ENCODE measurements at places on chromosomes 1 and 21. TPM values are rescaled to one million over a fixed set of nuclear protein-coding genes. Genes with fewer than 3 reads are reported as not detected.

- H3K36me3 ChIP-seq, result no peaks in the 10 kb centered on the region
- H3K27ac ChIP-seq, result peak overlapping the region; percentile 69
- peak; percentile 93 for DNase-seq
- no peak overlapping the region for H3K4me3 ChIP-seq
- peaks cover 32% of the 10 kb centered on the region for H3K27me3 ChIP-seq
These were observed 54.5 kb downstream of the PAPPA2 start for GRCh38 chr1:176517484-176517883.

DNA sequence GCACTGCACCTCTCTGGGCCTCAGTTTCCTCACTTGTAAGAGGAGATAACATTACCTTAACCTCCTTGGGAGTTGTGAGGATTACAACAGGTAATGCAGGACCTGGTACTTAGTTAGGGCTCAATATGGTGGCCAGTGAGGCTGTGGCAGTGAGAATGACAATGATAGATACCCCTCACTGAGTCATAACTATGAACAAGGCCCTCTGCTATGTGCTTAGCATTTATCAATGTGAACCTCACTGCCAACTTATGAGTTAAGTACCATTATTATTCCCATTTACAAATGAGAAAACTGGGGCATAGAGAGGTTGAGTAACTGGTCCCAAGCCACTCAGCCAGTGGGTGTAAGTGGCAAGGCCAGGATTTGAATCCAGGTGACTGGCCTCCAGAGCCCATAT, 64.4 kb downstream of the HMGB4 start:
- H3K27ac ChIP-seq, result no peak overlapping the region
- H3K4me3 ChIP-seq, result no peak overlapping the region
- no peaks in the 10 kb centered on the region for H3K36me3 ChIP-seq
- H3K4me1 ChIP-seq, result no peaks in the 10 kb centered on the region
- H3K27me3 ChIP-seq, result no peaks in the 10 kb centered on the region
- no peak for DNase-seq

DNA sequence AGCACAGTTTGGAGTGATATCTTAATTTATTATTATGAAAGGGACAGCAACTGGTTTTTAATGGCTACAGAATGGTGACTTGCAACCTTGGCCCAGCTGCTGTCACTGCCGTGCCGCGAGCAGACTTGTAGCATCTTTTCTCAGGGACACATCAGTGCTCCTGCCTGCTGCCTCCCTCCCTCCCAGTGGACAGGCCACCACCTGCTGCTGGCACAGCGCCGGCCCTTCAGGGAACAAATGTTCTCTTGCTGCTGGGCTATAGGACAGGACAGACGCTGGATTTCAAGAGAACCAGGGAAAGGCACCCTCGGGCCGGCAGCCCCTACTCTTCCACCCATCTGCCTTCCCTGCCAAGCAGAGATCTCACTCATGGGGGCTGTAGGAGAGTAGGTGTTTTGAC, 413.8 kb upstream of the NFIA start:
- DNase-seq, result no peak
- H3K27me3 ChIP-seq, result no peaks in the 10 kb centered on the region
- no peak overlapping the region for H3K27ac ChIP-seq
- H3K4me1 ChIP-seq, result no peaks in the 10 kb centered on the region
- H3K4me3 ChIP-seq, result no peak overlapping the region

GRCh38 chr1:205561501-205562203, 57.2 kb downstream of the CDK18 start:
- no peak overlapping the region for H3K4me3 ChIP-seq
- peaks cover 71% of the 10 kb centered on the region for H3K27me3 ChIP-seq
- H3K4me1 ChIP-seq, result no peaks in the 10 kb centered on the region
- no peak overlapping the region for H3K27ac ChIP-seq
- no peak for DNase-seq

DNA sequence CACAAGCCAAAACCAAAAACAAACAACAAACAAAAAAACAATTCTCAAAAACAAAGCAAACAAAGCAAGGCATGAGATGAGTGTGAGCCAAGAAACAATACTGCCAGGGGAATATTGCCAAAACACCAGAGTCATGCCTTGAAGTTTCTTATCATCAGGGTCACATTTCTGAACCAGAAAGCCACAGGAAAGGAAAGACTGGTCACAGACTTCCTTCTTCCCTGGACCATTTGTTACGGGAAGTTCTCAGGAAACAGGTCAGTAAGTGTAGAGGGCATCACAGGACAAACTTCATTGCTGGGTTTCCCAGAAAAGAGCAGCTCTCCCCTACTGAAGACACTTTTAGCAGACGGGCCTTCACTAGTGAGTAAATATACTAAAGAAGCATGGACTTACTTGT, 191.2 kb downstream of the GABPA start:
- no peak overlapping the region for H3K27ac ChIP-seq
- no peak overlapping the region for H3K4me3 ChIP-seq
- DNase-seq, result no peak
- peaks cover 6% of the 10 kb centered on the region for H3K36me3 ChIP-seq
- H3K4me1 ChIP-seq, result no peaks in the 10 kb centered on the region

DNA sequence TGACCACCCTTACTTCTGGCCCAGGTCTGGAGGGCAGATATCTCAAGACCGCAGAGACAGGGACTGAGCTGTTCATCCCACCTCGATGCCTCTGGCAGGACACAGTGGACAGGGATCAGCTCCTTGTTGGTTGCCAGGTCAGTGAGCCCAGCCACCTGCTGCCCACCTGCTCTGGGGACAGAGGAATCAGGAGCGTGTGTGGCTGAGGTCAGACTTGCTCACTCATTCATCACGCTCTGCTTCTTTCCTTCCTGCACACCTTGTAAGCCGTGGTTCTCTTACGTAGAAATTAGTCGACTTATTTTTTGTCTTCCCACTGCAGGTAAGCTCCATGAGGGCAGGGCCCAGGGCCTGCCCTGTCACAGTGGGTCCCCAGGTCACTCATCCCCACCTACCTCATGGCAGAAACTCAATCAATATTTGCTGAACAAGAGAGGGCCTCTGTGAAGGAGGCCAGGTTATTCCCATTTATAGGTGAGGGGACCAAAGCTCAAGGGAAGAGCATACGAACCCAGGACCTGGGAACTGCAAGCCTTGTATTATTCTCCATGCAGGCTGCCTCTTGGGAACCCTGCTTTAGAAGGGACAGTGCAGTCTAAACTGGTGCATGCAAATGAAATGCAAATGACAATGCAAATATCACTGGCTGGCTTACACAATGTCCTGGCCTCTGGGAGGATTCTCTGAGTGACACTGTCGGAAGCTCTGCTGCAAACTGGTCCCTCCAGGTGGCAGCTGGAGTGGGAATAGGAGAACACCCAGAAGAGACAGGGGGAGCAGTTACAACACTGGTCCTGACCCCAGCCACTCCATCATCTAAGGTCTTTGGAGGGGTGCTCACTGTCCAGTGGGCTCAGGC, 58.4 kb upstream of the PAX7 start:
- H3K4me3 ChIP-seq, result no peak overlapping the region
- no peak for DNase-seq
- no peaks in the 10 kb centered on the region for H3K4me1 ChIP-seq

DNA sequence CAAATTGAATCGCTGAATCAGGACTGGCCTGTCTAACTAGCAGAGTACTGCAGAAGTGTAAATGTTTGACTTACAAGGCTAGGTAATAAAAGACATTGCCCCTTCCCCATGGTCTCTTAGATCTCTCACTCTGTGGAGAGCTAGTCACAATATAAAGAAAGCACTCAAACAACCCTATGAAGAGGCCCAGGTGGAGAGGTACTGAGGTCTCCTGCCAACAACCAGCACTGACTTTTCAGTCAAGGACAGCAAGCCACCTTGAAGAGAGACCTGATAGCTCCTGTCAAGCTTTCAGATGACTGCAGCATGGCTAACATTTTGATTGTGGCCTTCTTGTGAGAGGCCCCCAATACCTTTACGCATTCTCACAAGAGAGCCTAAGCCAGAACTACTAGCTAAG, 18.5 kb downstream of the HFM1 start:
- no peaks in the 10 kb centered on the region for H3K4me1 ChIP-seq
- peaks cover 49% of the 10 kb centered on the region for H3K27me3 ChIP-seq
- H3K36me3 ChIP-seq, result no peaks in the 10 kb centered on the region
- DNase-seq, result no peak

DNA sequence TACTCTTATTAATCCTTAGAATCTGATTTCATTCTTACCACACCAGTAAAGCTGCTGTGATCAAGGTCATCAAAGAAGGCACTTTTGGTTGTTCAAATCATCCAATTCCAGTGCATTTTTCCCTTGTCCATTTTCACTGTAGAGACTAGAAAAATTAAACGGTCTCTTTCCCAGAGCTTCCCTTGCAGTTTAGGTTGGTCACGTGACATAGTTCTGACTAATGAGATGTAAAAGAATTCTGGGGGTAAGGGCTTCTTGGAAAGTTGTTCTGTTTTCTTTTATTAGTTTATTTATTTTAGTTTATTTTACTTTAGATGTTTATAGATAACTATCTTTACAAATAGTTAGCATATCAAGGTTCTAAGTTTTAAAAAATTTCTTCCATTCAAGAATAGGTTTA, 34.3 kb upstream of the SYCP1 start:
- peaks cover 42% of the 10 kb centered on the region for H3K27me3 ChIP-seq
- H3K36me3 ChIP-seq, result no peaks in the 10 kb centered on the region
- H3K27ac ChIP-seq, result no peak overlapping the region
- no peaks in the 10 kb centered on the region for H3K4me1 ChIP-seq
- no peak for DNase-seq
- no peak overlapping the region for H3K4me3 ChIP-seq

DNA sequence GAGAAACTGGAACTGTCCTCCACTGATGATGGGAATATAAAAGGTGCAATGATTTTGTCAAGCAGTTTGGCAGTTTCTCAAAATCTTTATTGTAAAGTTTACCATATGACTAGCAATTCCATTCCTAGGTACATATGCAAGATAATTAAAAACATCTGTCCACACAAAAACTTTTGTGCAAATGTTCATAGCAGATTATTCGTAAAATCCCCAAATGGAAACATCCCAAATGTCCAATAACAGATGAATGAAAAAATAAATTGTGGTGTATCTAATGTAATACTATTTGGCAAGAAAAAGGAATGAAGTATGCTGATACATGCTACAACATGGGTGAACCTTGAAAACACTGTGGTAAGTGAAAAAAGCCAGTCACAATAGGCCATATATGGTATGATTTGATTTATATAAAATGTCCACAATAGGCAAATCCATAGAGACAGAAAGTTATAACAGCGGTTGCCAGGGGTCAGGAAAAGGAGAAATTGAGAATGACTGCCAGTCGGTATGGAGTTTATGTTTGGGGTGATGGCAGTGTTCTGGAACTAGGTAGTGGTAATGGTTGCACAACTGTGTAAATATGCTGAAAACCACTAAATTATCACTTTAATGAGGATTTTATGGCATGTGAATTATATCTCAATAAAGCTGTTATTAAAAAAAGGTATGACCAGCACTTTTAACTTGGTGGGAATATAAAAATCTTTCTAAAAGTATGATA, 81.7 kb upstream of the BEND5 start:
- H3K4me1 ChIP-seq, result peaks cover 13% of the 10 kb centered on the region
- H3K27me3 ChIP-seq, result no peaks in the 10 kb centered on the region
- no peak for DNase-seq
- H3K27ac ChIP-seq, result no peak overlapping the region
- peaks cover 4% of the 10 kb centered on the region for H3K36me3 ChIP-seq

DNA sequence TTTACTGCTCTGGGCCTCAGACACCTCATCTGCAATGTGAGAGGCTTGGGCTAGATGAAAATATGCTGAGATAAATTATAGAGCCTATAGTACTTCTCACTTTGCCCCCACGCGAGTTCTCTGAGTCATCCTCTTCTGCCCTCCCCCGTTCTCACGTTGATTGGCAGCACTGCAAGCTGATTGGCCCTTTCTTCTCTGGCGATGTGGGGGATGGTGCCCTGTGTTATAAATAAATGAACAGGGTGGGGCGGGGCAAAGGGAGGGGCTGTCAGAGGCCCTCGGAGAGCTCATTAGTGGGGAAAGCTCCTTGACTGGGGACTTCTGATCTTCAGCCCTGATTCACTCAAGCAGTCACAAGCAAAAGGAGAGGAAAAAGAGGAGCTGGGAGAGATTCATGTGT, 64.3 kb upstream of the ZC3H12A start:
- H3K36me3 ChIP-seq, result no peaks in the 10 kb centered on the region
- H3K4me1 ChIP-seq, result no peaks in the 10 kb centered on the region
- no peak for DNase-seq
- H3K27me3 ChIP-seq, result peaks cover 11% of the 10 kb centered on the region
- H3K4me3 ChIP-seq, result no peak overlapping the region

DNA sequence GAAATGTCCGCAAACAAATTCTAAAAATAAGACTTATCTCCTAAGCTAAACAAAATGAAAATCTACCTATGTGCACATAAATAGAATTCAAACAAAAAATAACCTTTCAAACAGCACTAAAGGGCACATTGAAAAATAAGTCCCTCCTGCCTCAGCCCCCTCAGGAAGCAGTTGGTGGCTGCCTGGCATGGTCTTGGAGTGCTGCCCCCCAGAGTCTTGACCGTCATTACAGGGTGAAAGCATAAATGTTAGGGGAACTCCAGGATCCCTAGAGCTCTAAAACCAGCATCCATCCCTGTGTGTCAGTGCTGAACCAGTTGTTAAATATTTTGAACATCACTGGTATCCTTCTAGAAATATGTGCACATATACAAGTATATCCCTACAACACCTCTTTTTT, 6.5 kb upstream of the NPL start:
- no peak overlapping the region for H3K4me3 ChIP-seq
- no peak overlapping the region for H3K27ac ChIP-seq
- DNase-seq, result no peak

DNA sequence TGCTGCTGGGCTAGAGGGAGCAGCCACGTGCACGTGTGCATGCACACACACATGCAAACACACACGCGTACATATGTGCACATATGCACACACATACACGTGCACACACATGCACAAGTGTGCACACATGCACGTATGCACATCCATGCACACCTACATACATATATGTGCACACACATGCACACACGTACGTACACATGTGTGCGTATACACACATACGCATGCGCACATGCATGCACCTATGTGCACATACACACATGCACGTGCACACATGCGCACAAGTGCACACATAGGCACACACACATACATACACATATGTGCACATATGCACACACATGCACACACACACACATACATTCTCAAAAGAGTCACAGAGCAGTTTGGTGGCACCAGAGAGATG, 85.9 kb upstream of the SLC25A33 start:
- no peak overlapping the region for H3K27ac ChIP-seq
- H3K4me3 ChIP-seq, result no peak overlapping the region
- peaks cover 4% of the 10 kb centered on the region for H3K4me1 ChIP-seq
- no peak for DNase-seq
- no peaks in the 10 kb centered on the region for H3K36me3 ChIP-seq

GRCh38 chr1:20728371-20729154, 3.9 kb downstream of the SH2D5 start:
- no peak for DNase-seq
- no peaks in the 10 kb centered on the region for H3K27me3 ChIP-seq
- H3K4me1 ChIP-seq, result peaks cover 8% of the 10 kb centered on the region
- H3K4me3 ChIP-seq, result no peak overlapping the region
- H3K36me3 ChIP-seq, result peaks cover 15% of the 10 kb centered on the region

Gene PADI3
- total RNA-seq, result 0.12 TPM

Gene AKNAD1
- 7.2 TPM for total RNA-seq

Gene ILF2
- 348 TPM for total RNA-seq

Gene SYT14
- total RNA-seq, result 0.79 TPM

Gene TCP10L
- total RNA-seq, result not detected
